Epithelial cell of prostate (primary cell): ENCODE measurements at places on chromosomes 3 and 15.
A peak's percentile ranks its signal among the peaks of the same experiment; 100 is the strongest.

GRCh38 chr15:35481992-35482391 lies 64.0 kb downstream of the DPH6 start:
- peak; percentile 80 for DNase-seq

DNA sequence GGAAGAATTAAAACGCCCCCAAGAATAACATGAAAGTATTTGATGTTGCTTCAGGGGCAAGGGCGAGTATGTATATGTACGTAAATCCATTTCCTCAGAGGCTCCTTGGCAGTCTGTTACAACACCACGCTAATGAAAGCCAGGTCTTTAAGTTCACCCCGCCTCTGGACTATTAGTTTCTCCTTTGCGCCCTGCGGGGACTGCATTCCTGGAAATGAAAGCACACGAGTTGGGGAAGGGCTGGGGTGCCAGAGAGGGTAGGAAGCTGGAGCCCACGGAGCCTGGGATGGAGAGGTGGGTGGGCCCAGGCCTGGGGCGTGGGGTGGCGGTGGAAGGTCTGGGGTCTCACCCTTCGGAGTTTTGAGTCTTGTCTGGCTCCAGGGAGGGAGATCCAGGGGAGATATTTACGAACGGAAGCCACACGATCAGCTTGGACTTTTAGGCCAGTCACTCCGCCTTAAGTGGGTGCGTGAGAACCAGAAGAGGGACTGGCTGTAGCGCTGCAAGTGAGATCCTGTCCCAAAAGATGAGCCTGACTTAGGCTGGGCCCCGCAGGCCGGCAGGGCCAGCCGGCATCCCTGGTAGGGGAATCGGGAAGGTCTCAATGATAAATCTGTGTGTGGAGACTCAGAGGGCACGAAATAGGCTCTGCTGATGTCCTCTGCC lies 1.6 kb upstream of the PLCL2 start:
- DNase-seq, result no peak

DNA sequence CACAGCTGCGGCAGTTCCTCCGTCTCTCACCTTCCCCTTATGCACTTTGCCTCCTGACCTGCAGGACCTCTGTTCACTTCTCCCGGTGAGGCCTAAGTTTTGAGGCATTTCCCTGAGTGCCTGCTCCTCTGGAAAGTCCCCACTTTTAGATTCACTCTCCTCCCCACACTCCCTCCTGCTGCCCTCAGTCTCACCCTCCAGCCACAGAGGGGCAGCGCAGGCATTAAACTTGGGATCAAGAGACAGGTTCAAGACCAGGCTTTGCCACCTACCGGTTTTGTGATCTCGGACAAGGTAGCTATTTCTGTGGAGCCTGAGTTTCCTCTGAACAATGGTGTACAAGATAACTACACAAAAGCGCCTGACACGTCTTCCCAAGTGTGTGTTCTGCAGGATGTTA lies 19.4 kb downstream of the SLC6A11 start:
- DNase-seq, result no peak

GRCh38 chr15:22228101-22228762 lies 147.9 kb downstream of the OR4M2 start:
- no peak for DNase-seq

DNA sequence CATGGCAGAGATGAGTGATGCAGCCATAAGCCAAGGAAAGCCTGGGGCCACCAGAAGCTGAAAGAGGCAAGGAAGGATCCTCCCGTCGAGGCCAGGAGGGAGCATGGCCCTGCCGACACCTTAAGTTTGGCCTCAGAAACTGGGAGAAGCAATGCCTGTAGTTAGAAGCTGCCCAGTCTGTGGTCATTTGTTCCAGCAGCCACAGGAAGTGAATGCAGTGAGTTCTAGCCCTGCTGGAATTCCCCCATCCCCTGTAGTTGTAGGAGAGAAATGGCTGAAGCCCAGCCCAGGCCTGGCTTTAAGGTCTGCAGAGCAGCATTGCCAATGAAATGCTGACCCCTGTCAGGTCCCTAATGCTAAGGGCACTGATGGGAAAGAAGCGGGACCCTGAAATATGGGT lies 12.2 kb upstream of the CHSY1 start:
- DNase-seq, result no peak
